ENCODE measurements at places on chromosomes 6 and 20.

GRCh38 chr20:23253524-23253923 is 97.1 kb upstream of the NXT1 start:
- DNase-seq: no peak

GRCh38 chr20:62955519-62956386 is 3.2 kb downstream of the SLC17A9 start:
- no peak for DNase-seq

DNA sequence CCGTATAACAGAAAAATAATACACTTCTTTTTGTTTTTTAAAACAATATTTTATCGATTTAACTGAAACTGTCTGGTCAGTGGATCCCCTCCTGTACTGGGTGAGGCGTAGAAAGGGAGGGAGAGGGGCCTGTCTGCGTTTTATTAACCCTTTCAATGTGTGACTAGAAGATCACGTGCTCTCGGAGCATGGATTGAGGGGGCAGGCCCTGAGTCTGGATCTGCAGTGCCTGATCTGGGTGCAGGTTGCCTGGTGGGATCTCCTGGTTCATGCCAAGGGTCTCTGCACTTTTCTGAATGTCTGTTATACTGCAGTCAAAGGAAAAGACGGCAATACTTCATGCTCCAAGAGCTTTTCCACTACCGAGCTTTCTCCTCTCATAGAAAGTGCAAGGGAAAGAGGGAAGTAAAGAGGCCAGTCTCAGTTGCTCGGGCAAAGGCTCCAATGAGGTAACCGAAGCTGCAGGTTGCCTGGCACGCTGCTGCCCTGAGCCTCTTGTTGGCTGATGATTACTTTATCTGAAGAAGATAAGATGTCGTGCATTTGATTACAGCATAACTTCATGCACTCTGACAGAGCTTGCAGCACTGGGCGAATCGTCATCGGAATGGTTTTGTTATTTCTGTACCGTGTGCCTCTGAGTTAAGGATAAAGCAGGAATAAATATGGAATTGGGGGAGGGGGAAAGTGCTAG is 167.5 kb upstream of the PMEPA1 start:
- no peak for DNase-seq

DNA sequence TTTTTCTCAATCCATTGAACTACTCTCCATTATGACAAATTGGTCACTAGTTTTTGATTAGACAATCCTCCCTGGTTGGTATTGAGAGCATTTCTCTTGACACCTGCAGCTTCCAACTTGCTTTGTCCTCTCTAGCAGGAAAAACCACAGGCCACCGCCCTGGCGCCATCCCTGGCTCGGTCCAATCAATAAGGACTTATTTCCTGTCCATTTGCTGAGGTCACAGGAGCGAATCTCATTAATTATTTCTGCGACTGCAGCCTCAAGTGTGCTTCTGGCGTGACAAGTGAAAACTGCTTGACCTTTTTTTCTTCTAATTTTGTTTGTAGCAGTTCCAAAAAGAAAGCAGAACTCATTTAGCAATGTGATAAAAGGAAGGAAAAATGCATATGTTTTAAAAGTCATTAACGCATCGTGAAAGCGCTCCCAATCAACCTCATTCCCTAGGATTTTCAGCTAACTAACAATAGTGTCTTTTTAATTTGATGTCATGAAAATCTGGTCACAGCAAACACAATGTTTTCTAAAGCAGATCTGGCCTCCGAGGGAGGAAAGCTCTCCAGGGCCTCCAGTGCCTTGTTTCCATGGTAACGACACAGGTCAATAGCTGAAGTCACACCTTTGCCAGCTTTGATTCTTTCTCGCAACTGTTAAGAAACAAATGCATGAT is 39.0 kb upstream of the BEND3 start:
- peak; percentile 36 for DNase-seq

GRCh38 chr6:139416146-139416545 is 41.7 kb upstream of the CITED2 start:
- no peak for DNase-seq
